ENCODE measurements at places on chromosomes 1 and 21.

DNA sequence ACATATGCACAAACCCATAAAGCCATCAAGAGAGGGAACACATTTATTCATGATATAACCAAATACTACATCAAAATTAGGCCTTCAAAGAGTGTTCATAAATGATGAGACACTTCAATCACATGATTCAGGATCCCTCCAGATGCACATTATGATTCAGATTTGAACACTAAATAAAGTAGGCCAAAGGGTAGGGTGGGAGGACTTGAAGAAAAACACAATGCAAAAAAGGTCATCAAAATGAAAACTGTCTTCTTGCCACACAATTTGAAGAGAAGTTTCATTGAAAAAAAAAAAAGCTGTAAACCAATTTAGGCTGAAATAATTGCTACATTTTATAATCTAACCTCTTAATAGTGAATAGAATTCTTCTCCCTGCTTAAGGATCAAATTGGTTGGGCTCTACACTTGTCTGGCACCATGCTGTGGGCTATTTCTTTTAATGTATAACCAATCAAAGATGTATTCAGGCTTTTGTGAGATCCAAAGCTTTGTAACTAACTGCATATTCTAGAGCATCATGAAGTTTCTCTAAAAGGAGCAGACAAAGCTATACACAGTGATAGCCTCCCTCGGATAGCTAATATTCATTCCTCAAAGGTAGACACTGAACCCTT is 58.1 kb downstream of the ZSWIM5 start:
- DNase-seq, result peak; percentile 2

- no peak for DNase-seq
Measured at GRCh38 chr1:234571702-234572101, 38.3 kb downstream of the IRF2BP2 start.

- DNase-seq, result no peak
Measured at GRCh38 chr1:76005765-76006164, 68.8 kb upstream of the ST6GALNAC3 start.

- no peak for DNase-seq
Measured at GRCh38 chr1:196178083-196178635, 430.1 kb downstream of the KCNT2 start.

DNA sequence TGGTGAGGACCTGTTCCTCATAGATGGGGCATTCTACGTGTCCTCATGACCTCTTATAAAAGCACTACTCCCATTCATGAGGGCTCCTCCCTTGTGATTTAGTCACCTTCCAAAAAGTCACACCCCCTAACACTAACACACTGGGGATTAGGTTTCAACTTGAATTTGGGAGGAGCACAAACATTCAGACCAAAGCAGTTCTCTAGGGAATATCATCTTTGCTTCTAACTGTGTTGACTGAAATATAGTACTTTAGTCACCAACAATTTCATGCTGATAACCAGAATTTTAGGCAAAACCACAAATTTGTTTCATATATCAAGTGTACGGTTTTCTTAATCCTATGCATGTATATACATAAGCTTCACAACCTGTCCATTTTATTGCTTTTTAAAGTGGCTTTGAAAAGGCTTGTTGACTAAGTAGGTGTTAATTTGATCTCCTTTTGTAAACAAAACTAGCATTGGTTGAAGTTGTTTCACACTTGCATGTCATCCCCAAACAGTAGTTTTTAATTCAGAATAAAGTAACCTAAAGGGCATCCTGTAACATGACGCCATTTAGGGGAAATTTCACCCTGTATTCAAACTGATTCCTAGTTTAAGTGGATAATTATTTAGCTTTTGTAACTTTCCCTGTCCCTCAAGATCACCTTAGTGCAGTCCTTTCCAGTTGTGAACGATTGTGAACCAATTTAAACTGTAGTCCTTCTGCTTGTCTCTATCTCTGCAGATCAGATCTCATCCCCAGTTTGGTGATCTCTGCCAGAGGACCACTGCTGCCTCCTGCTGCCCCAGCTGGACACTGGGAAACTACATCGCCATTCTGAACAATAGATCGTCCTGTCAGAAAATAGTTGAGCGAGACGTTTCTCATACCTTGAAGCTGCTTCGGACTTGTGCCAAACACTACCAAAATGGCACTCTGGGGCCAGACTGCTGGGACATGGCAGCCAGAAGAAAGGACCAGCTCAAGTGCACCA is 141.1 kb downstream of the TLR5 start:
- DNase-seq, result peak; percentile 24

DNA sequence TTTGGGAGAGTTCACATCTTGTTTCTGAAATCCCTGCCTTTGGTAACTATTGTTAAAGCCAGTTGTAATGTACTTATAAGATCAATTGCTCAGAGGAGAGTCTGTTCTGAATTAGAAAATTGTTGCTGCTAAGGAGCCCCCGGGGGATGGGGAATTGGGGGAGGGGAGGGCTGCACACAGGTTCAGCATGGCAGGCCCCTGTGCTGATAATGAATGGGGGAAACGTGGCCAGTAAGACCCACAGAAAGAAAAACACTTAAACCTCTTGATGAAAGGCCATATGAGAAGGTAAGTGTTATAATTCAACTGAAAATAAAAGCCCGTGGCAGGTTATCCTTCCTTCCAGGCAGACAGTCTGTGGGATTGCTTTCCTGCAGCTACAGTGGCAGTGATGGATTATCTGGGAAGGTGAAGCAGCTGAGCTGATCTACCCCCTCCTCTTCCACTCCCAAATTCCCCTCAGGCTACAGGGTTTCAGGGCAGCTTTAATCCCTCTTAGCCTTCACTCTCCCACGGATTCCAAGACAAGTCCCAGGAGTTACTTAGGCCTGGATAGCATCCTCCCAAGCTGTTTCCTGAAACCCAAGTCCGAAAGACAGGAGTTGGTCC is 398.8 kb downstream of the TBX15 start:
- no peak for DNase-seq

Measured in iris pigment epithelial cell (primary cell).